Ascending aorta (tissue), 2 donors: ENCODE measurements at places on chromosomes 12 and 14.

- DNase-seq: no peak
- no peak overlapping the region for H3K4me3 ChIP-seq
- no peak overlapping the region for H3K27ac ChIP-seq
- H3K36me3 ChIP-seq: no peaks in the 10 kb centered on the region
Measured at GRCh38 chr12:74339211-74339610, 198.4 kb upstream of the ATXN7L3B start.

GRCh38 chr14:92460916-92461579 lies 52.5 kb upstream of the RIN3 start:
- H3K27me3 ChIP-seq: no peaks in the 10 kb centered on the region
- DNase-seq: peak; percentile 78
- peak overlapping the region; percentile 18 for H3K4me3 ChIP-seq
- no peaks in the 10 kb centered on the region for H3K36me3 ChIP-seq
- H3K27ac ChIP-seq: peak overlapping the region; percentile 73

DNA sequence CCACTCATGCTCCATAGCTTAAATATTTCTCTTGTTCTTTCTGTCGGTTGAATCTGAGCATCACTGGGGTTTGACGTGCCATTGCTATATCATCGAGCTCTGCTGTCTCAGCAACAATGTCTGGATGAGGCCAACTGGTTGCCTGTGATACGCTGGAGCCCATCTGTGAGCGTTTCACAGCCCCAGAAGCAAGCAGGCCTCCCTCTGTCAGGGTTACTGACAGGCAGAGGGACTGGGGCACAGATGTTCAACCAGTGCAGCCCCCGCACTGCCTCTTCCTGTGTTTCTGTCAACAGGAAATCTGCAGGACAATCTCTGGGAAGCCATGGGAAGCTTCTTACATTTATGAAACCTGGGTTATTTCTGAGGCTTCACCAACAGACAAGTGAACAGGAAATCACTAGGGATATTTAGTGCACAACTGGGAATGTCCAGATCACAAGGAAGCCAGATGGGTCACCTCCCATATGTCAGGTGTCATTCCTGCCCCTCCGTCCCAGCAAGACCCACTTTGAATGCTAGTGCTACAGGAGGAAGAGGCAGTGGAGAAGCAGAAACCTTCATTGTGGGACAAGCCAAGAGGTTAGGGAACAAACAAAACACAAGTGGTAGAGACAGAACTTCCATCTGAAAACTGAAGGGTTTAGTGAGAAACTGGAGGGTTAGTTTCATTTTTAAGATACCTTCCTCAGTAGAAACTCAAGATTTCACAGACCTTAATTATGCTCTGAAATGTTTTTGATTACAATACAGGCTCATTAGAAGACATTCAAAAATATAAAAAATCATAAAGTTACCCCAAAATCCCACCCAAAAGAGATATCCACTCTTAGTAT lies 24.1 kb downstream of the DMAC2L start:
- DNase-seq: no peak
- no peaks in the 10 kb centered on the region for H3K27me3 ChIP-seq
- H3K4me1 ChIP-seq: peaks cover 3% of the 10 kb centered on the region
- H3K4me3 ChIP-seq: no peak overlapping the region
- no peaks in the 10 kb centered on the region for H3K36me3 ChIP-seq

GRCh38 chr14:33532553-33532952 lies 418.3 kb downstream of the EGLN3 start:
- no peak for DNase-seq
- no peaks in the 10 kb centered on the region for H3K27me3 ChIP-seq
- no peak overlapping the region for H3K27ac ChIP-seq
- H3K4me1 ChIP-seq: no peaks in the 10 kb centered on the region

- no peaks in the 10 kb centered on the region for H3K4me1 ChIP-seq
- H3K27me3 ChIP-seq: no peaks in the 10 kb centered on the region
- no peaks in the 10 kb centered on the region for H3K36me3 ChIP-seq
- H3K4me3 ChIP-seq: no peak overlapping the region
- no peak for DNase-seq
Measured at GRCh38 chr12:125549836-125550235, 484.6 kb downstream of the AACS start.

- DNase-seq: no peak
- H3K4me1 ChIP-seq: no peaks in the 10 kb centered on the region
- H3K4me3 ChIP-seq: no peak overlapping the region
Measured at GRCh38 chr12:109631302-109631701, 57.7 kb downstream of the MVK start.

- H3K27ac ChIP-seq: no peak overlapping the region
- H3K4me3 ChIP-seq: no peak overlapping the region
- DNase-seq: no peak
- no peaks in the 10 kb centered on the region for H3K4me1 ChIP-seq
- H3K27me3 ChIP-seq: no peaks in the 10 kb centered on the region
Measured at GRCh38 chr12:94191023-94191422, 42.6 kb downstream of the PLXNC1 start.

GRCh38 chr12:24754690-24755638 lies 193.9 kb downstream of the BCAT1 start:
- no peak overlapping the region for H3K27ac ChIP-seq
- no peaks in the 10 kb centered on the region for H3K4me1 ChIP-seq
- DNase-seq: no peak
- H3K4me3 ChIP-seq: no peak overlapping the region
- no peaks in the 10 kb centered on the region for H3K36me3 ChIP-seq
- H3K27me3 ChIP-seq: no peaks in the 10 kb centered on the region

- H3K36me3 ChIP-seq: no peaks in the 10 kb centered on the region
- no peak for DNase-seq
- H3K27ac ChIP-seq: peak overlapping the region; percentile 43
Measured at GRCh38 chr14:20624495-20625070, 16.9 kb downstream of the OR6S1 start.

- no peaks in the 10 kb centered on the region for H3K36me3 ChIP-seq
- no peak overlapping the region for H3K27ac ChIP-seq
- H3K27me3 ChIP-seq: no peaks in the 10 kb centered on the region
- no peaks in the 10 kb centered on the region for H3K4me1 ChIP-seq
- no peak for DNase-seq
Measured at GRCh38 chr14:65239938-65240296, 137.6 kb upstream of the MAX start.

DNA sequence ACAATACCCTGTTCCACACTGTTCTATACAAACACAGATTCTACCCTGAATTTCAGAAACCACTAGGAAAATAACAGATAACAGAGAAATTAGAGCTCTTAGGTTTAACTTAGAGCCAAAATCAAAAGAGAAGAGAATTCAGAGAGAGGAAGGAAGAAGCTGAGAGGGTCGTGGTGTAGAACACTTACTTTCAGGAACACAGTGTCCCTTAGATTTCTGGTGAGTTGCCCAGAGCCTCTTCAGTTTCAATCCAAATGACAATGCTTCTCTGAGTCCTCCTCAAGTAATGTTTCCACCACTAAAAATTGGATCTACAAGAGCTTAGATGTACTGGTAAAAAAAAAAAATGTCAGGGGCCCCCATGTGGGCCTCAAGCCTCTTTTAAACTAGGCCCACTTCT lies 2.6 kb downstream of the YAF2 start:
- no peaks in the 10 kb centered on the region for H3K4me1 ChIP-seq
- peak overlapping the region; percentile 96 for H3K4me3 ChIP-seq
- DNase-seq: no peak
- H3K36me3 ChIP-seq: no peaks in the 10 kb centered on the region
- no peaks in the 10 kb centered on the region for H3K27me3 ChIP-seq
- H3K27ac ChIP-seq: peak overlapping the region; percentile 13

DNA sequence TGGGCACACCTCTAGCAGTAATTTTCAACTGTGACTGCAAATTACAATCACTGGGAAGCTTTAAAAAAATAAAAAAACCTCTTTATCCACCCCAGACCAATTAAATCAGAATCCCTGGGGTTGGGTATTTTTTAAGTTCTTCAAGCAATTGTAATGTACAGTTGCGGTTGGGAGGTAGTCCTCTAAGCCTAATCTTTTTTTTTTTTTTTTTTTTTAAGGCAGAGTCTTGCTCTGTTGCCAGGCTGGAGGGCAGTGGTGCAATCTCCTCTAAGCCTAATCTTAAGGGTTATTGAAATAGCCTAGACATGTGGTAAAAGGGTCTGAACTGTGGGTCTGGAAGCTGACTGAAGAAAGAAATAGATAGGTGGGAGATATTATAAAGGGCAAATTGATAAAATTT lies 230.5 kb downstream of the AKAP6 start:
- H3K4me3 ChIP-seq: no peak overlapping the region
- H3K4me1 ChIP-seq: peaks cover 15% of the 10 kb centered on the region
- no peak overlapping the region for H3K27ac ChIP-seq
- no peaks in the 10 kb centered on the region for H3K27me3 ChIP-seq

DNA sequence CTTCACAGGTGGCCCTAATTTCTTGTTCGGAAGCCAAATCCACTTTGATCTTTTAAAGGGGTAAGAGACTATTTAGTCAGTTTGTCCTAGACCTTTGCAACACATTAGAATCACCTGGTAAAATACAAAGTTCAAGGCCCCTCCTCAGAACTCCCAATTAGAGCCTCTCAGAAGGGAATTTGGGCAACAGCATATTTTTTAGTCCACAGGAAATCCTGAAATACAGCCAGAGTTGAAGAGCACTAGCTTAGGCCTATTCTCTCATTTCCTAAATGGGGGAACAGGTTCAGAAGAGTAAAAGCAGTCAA lies 151.3 kb upstream of the FSCB start:
- no peak overlapping the region for H3K4me3 ChIP-seq
- H3K4me1 ChIP-seq: no peaks in the 10 kb centered on the region
- no peaks in the 10 kb centered on the region for H3K36me3 ChIP-seq
- no peak for DNase-seq
